COR-L47 (cell line): ENCODE measurements at places on chromosomes 2 and 18.
A peak's percentile ranks its signal among the peaks of the same experiment; 100 is the strongest.

GRCh38 chr2:229268626-229269025 is 2.5 kb downstream of the PID1 start:
- no peak for DNase-seq

DNA sequence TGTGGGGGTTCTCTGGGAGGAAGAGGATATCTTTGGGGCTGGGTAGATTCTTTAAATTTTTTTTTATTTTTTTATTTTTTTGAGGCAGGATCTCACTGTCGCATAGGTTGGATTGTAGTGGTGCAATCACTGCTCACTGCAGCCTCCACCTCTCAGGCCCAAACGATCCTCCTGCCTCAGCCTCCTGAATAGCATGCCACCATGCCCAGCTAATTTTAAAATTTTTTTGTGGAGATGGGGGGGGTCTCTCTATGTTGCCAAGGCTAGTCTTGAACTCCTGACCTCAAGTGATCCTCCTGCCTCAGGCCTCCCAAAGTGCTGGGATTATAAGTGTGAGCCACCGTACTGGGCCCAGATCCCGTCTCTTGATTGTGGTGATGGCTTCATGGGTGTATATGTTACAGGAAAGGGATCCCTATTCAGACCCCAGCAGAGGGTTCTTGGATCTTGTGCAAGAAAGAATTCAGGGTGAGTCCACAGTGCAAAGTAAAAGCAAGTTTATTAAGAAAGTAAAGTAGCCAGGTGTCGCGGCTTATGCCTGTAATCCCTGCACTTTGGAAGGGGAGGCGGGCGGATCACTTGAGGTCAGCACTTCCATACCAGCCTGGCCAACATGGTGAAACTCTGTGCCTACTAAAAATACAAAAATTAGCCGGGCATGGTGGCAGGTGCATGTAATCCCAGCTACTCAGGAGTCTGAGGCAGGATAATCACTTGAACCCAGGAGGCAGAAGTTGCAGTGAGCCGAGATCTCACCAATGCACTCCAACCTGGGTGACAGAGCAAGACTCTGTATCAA is 2.0 kb upstream of the C2orf68 start:
- no peak for DNase-seq

- no peak for DNase-seq
Observed at GRCh38 chr2:239674981-239675825, 274.4 kb upstream of the HDAC4 start.

DNA sequence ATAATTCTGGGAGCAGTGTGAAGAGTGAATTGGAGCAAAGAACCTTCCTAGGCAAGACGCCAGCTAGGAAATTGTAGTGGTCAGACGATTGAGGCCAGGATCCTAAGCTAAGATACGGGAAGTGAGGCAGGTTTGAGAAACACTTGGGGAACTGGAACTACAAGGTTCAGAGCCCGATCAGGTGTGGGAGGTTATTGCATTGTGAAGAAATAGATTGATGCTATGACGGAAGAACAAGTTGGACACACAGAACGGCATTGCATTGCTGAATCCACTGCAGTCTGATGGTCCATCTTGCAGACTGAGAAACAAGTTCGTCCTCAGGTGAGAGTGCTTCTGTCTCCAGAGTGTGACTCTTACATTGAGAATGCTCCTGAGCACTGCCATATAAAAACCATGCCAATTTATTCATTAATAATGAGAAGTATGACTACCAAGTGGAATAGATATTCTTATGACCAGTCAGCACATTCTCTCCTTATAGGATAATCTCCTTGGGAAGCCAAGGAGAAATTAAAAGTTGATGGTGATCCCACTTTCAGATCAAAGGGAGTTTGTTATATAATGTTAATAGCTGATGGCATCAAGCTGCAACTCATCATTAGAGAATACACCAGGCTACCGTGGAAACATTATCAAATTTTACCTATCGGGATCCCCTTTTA is 30.9 kb downstream of the ANTXR1 start:
- no peak for DNase-seq

DNA sequence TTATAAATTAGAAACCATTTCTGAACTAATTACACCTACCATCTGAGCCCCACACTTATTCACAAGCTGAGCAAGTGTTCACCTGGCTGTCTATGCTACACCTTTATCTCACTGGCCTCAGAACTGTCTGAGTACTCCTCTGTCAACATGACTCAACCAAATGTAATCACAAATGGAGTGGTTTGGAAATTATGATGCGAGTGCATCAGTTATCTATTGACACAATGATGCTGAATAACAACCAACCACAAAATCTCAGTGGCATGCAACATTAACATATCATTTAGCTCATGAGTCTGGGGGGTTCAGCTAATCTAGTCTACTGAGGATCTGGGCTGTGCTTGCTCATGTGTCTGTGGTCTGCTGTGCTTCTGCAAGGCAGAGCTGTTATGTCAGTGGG is 184.2 kb upstream of the NXPH2 start:
- no peak for DNase-seq

- no peak for DNase-seq
Observed at GRCh38 chr2:226011716-226012450, 612.4 kb downstream of the NYAP2 start.

- no peak for DNase-seq
Observed at GRCh38 chr2:20403774-20404312, 43.0 kb upstream of the RHOB start.

DNA sequence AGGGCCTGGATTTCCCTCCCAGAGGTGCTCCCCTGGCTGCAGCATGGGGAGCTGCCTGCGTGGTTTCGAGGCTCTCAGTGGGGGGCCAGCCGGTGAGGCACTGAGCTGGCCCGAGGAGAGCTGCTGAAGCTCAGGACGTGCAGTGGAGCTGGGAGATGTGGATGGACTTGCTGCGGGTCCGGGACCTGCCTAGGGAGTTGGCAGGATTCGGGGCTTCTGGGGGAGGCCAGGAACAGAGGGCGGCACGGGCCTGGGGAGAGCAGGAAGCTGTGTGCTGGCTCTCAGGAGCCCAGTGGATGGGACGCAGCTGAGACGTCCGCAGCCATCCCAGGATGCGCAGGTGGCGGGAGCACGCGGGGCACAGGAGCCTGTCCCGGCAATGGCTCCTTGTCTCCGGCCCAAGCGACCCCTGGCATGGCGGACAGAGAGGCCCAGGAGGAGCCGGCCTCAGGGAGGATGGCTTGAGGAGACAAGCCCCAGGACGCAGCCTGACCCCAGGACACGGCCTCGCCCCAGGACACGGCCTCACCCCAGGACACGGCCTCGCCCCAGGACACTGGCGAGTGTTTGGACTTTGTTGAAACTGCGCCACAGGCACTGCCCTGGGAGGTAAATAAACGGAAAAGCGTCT is 116.1 kb downstream of the NFATC1 start:
- DNase-seq: no peak

GRCh38 chr2:145258903-145259579 is 739.1 kb upstream of the ZEB2 start:
- no peak for DNase-seq

DNA sequence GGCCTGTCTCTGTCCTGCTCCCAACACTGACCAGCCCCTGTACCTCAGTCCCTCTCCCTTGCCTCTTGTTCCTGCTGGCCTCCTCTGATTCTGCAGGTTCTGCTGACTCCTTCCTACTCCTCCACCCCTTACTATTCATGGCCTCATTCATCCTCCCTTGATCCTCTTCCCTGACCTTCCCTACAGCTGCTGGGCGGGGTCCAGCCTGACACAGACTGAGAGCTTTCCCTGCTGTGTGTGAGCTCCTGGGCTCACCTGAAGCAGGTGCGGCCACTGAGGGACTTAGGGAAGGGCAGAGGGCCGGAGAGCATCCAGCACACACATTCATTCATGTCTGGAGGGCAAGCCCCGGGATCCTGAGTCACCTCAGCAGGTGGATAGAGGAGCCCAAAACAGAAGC is 185.6 kb downstream of the CTIF start:
- DNase-seq: peak; percentile 32

DNA sequence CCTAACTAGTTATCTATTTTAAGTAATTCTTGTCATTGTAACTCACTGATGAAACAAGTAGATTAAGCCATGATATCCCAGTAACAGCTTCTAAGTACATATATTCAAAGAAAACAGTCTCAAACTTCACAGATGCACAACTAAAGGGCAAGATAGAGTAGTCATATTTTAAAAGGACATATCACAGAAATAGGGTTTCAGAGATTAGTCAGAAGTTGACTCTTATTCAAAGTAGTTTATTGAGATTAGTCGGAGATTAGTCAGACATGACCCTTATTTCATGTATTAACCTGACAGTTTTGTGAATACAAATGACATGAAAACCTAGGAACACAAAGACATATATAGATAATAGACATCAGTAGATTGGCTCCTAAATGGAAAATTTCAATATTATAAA is 15.9 kb upstream of the CHAC2 start:
- DNase-seq: no peak

GRCh38 chr2:167134381-167135072 is 246.2 kb downstream of the XIRP2 start:
- no peak for DNase-seq

- DNase-seq: no peak
Observed at GRCh38 chr2:149451417-149452165, 121.2 kb downstream of the LYPD6 start.

DNA sequence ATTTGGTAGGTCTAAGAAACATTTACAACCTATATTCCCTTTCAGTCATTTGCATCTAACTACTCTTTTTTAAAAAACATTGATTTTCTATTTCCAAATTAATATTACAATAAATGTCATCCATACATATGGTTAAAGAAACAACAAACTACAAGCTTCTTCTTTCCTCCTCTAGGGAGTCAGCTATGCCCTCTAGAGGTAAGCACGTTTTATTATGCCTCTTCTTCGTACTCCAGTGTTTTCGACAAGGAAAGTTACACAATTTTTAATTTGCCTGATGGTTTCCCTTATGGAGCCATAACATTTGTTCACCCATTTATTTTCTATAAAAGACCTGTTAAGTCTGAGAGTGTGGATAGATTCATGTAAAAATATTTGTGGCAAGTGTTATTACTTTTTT is 183.4 kb upstream of the CDH7 start:
- DNase-seq: peak; percentile 12

DNA sequence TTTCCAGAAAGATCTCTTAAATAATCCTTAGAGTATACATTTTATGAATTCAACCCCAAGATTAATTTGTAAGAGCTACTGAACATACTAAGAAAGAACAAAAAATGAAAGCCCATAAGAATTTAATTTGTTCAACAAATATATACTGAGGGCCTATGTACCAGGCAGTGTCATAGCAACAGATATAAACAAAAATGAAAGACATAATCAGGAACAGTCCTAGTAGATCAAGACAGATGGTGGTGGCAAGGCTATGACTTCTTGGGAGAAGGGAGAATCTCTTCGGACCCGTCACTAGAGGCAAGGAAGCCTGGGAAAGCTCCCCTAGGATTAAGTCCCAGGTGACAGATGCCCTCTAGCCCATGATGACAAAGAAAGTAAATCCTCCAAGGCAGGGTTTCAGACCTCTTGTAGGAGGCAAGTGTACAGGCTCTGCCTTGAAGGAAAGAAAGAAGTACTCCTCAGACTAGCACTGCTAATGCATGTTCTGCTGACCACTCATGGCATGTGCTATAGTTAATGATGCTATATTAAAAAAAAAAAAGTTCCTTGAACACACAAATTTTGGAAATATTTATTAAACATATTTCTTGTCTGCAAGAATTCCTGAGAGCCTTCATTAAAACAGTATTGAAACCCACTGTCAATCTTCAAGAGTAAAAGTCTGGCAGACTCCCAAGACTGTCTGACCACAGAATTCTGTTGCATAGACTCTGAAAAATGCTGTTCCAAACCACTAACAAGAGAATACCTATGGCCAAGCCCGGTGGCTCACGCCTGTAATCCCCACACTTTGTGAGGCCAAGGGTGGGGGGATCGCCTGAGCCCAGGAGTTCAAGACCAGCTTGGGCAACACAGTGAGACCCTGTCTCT is 31.5 kb downstream of the NOL10 start:
- no peak for DNase-seq

DNA sequence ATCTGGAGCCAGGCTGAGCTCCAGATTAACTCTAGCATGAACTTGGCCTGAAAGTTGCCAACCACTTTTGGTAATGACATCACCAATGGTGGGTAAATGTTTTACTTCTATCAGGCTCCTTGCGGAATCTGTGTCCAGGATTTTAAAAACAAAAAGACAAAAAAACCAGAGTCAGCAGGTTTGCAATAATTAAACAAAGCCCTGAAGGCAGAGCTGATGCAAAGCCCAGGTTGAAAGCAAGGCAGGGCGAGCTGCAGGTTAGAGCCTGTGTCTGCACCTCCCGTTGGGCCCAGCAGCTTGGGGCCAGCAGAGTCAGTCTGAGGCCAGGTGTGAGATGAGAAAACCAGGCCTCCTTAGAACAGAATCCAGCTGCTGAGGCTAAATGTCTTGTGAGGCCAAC is 29.1 kb upstream of the ALK start:
- no peak for DNase-seq

DNA sequence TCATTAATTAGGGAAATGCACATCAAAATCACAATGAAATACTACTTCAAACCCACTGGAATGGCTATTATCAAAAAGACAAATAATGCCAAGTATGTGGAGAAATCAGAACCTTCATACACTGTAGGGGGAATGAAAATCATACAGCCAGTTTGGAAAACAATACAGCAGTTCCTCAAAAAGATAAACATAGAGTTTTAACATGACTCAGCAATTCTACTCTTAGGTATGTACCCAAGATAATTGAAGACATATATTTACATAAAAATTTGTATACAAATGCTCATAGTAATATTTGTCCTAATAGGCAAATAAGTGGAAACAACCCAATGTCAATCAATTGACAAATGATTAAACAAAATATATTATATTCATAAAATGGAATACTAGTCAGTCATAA is 45.4 kb upstream of the SATB2 start:
- no peak for DNase-seq

DNA sequence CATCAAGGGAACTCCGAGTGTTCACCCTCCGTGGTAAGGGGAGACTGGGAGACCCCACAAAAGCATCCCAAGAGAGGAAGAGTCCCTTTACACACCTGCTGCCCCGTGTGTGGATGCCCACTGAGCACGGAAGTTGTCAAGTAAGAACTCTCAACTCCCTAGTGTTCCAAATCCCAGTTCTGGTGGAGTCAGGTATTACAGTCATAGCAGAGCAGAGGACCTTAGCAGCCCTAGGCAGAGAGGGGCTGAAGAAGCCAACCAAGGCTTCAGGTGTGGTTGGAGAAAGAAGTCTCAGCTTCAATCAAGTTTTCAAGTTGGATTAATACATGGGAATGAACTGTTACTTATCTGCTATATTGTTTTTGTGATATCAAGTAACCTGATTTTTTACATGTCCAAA is 512.5 kb downstream of the RNF144A start:
- no peak for DNase-seq

- DNase-seq: no peak
Observed at GRCh38 chr2:187497858-187498463, 49.9 kb upstream of the CALCRL start.
